Activated CD4-positive, alpha-beta T cell treated with anti-CD3 and anti-CD28 coated beads, Interleukin-2, amount 10 ng/mL, durations not matched to agents 7 days and 5 days (primary cell): ENCODE measurements at places on chromosomes 3 and 15. TPM values are rescaled to one million over a fixed set of nuclear protein-coding genes. Genes with fewer than 3 reads are reported as not detected.

DNA sequence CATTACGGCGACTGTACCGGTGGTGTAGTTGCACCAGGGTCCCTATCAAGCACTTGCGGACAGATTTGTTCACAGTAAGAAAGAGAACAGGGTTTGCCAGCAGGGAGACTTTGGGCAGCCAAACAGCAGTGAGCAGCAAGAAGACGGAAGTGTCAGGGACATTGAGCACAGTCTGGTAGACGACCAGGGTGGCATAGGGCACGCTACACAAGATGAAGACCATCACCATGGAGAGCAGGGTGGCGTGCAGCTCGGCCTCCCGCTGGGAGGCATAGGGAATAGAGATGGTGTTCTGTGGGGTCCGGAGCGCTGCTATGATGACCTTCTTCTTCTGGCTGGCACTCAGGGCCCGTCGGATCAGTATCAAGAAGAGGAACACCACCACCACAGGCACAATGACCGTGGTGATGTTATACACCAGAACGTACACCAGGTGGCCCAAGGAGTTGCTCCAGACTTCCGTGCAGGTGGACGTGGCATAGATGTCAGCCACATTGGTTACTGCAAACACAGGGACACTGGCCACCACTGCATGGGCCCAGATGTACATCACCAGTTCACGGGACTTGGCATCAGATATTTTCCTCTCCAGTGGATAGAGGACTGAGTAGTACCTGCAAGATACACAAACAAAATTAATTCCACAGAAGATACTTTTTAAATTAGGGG is 19.1 kb upstream of the FSIP1 start:
- H3K4me3 ChIP-seq, result no peak overlapping the region
- H3K4me1 ChIP-seq, result no peaks in the 10 kb centered on the region
- no peaks in the 10 kb centered on the region for H3K36me3 ChIP-seq
- H3K27ac ChIP-seq, result no peak overlapping the region
- peak; percentile 15 for DNase-seq

DNA sequence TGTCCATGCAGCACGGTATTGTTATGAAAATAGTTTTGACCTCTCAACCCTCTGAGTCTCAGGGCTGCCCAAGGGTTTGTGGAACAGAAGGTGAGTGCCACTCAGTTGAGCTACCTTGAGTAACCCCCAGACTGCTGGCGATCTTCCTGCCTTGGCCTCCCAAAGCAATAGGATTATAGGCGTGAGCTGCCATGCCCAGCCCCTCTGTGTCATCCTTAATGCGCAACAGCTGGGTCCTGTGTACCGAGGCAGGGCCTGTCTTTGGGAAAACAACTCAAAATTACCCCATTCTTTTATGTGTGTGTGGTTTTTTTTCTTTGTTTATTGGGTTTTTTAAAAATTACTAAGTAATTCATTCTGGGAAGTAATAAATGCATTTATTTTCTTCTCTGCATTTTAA is 78.3 kb upstream of the TPM1 start:
- H3K4me1 ChIP-seq, result no peaks in the 10 kb centered on the region
- no peaks in the 10 kb centered on the region for H3K36me3 ChIP-seq
- H3K4me3 ChIP-seq, result no peak overlapping the region
- no peak overlapping the region for H3K27ac ChIP-seq

DNA sequence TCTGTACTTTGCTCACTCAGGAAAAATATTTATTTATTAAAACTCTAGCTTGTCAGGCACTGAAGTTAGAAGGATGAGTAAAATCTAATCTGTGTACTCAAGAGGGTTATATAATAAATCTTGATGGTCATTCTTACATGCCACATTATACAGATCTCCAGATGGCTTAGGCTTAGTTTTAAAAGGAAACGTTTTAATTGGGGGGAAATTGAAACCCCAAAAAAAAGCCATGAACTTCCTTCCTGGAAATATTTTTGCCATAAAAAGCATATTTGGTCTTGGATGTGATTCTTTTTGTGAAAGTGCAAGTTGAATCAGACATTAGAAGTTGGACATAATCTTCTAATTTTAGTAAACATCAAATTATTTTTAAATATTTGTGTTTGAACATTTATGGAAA is 6.0 kb downstream of the SENP8 start:
- no peak for DNase-seq
- no peak overlapping the region for H3K4me3 ChIP-seq
- H3K36me3 ChIP-seq, result no peaks in the 10 kb centered on the region
- peaks cover 5% of the 10 kb centered on the region for H3K4me1 ChIP-seq
- no peak overlapping the region for H3K27ac ChIP-seq

The MLF1 gene
- 0.87 TPM for total RNA-seq

DNA sequence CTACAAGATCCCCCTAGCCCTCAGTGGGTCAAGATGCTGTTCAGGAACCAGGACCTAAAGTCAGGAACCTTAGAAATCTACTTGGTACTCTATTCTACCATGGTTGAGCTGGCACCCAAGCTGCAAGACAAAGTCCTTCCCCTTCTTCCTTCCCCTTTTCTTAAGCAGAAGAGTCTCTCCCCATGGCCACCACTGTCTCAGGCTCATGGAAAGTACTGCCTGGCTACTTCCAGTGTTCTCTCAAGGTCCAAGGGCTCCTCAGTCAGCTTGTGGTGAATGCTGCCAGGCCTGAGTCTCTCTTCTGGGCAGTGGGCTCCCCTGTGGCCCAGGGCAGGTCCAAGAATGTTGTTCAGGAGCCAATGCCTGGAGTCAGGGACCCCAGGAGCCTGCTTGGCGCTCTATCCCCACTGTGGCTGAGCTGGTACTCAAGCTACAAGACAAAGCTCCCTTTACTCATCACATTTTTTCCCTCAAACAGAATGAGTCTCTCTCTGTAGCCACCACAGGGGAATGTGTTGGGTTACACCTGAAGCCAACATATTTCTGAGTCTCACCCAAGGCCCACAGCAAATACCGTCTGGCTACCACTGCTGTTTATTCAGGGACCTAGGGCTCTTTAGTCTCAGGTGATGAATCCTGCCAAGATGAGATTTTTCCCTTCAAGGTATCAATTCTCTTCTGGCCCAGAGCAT is 18.1 kb upstream of the SLC27A2 start:
- no peak overlapping the region for H3K4me3 ChIP-seq
- H3K36me3 ChIP-seq, result peaks cover 2% of the 10 kb centered on the region

The NANOGP8 gene
- not detected for total RNA-seq

The DNASE1L3 gene
- not detected for total RNA-seq

DNA sequence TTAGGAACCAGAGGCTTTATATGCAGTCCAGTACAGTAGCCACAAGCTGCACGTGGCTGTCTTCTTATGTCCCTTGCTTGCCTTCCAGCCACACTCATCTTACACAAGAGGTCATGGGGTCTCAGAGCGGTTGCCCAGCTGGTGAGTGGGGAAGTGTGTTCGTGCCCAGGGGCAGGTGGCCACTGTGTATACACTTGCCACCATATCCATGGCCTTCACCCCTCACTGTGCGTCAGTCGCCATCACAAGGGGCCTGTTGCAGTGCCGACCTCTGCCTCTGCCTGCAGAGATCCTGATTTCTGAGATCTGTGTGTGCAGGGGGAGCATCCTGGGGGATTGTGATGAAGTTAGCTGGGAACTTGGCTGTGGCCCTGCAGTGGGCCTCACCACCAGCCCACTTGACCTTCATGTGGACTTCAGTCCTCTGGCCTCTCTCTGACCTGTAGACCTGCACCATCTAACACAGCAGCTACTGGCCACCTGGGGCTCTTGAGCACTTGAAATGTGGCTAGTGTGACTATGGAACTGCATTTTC is 43.1 kb upstream of the SACM1L start:
- H3K4me3 ChIP-seq, result no peak overlapping the region
- peaks cover 24% of the 10 kb centered on the region for H3K36me3 ChIP-seq
- no peaks in the 10 kb centered on the region for H3K27me3 ChIP-seq
- H3K4me1 ChIP-seq, result peaks cover 7% of the 10 kb centered on the region

DNA sequence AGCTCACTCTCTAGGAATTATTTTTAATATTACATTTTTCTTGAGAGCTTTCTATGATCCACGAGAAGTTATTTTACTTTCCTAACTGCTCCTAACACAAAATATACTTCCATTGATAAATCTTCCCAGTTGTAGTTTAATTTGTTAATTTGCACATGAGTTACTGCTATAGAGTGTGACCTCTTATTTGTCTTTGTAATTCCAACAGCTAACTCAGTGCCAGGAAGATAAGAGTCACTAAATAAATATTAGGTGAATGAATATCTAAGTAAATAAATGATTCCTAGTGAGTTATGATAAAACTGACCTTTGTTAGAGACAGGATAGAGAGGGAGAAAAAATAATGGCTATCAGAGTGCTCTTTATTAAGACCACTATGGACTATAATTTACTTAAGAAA is 319.9 kb downstream of the NAALADL2 start:
- no peak overlapping the region for H3K27ac ChIP-seq
- no peak overlapping the region for H3K4me3 ChIP-seq
- no peaks in the 10 kb centered on the region for H3K36me3 ChIP-seq
- no peaks in the 10 kb centered on the region for H3K4me1 ChIP-seq

- DNase-seq, result no peak
- H3K36me3 ChIP-seq, result no peaks in the 10 kb centered on the region
- H3K4me1 ChIP-seq, result no peaks in the 10 kb centered on the region
- H3K4me3 ChIP-seq, result no peak overlapping the region
- no peak overlapping the region for H3K27ac ChIP-seq
- no peaks in the 10 kb centered on the region for H3K27me3 ChIP-seq
Observed at GRCh38 chr3:61637088-61638051, 76.0 kb downstream of the PTPRG start.

The DNAJB11 gene
- 57.3 TPM for total RNA-seq

DNA sequence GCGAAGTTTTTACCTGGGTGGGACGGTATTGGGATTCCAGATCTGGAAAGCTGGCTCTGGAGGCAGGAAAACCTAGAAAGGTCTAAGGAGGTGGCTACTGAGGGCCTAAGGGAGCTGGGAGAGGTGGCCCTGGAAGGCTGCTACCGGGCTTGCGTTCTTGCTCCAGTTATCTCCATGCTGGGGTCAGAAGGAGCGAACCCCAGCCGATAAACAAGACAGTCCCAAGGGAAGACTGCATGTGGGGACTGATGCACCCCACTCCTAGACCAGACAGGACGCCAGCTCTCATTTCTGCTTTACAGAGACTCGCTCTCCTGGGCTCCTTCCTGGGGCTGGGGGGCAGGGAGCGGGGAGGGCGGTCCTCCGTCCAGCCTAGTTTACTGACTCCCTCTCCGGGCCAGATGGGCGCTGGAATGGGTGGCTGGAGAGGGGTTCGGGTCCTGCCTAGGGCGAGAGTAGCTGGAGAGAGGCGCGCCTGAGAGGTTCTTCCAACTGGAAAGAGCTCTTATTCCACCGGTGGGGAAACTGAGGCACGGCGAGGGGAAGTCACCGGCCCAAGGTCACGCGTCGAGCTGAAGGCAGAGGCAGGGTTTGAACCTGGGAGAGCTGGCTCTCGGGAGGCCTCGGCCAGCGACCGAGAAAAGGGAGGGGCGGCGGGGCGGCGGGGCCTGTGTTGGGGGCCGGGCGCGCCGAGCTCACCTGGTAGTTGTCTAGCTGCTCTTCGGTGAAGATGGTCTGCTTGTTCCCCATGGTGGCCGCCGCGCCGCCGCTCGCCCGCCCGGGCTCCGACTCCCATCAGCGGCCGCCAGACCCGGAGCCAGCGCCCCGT is 565 bp downstream of the CIB2 start:
- H3K27me3 ChIP-seq, result no peaks in the 10 kb centered on the region
- no peak for DNase-seq
- H3K27ac ChIP-seq, result peak overlapping the region; percentile 66
- peak overlapping the region; percentile 71 for H3K4me3 ChIP-seq
- H3K36me3 ChIP-seq, result no peaks in the 10 kb centered on the region

DNA sequence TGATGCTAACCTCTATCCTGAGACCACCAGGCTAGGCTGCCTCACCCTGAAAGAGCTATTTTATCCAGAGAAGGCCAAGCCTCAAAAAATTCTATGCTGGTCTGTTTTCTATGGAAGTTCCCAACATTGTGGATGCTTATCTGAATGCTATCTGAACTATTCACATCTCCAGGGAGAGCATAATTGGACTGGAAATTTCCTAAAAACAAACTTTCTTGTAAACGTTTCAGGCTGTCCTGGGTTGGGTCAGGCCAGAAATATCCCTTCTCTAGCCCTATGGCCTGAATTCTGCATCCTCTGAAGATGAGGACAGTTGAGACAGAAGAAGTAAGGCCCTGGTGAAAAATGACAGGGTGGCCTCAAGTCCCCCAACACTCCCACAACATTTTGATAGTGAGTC is 706.4 kb upstream of the NR2F2 start:
- no peak for DNase-seq
- H3K4me1 ChIP-seq, result peaks cover 11% of the 10 kb centered on the region

The HRG gene
- not detected for total RNA-seq

DNA sequence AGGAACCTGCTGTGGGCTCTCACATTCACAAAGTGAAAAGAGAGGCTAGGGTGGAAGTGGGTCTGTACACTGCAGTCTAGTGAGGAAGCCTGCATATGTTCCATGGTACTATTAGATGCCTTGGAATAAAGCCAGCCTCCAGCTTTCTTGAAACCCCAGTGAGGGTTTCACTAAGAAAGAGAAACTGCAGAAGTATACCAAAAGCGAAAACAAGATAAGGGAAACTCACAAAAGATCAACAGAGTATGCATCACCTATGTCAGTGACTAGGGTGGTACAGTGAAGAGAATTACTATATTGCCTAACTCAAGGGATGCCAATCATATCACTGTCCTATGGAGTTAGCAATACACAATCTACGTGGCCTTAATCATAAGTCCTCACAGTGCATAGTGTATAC is 212.5 kb upstream of the GADL1 start:
- H3K4me3 ChIP-seq, result no peak overlapping the region
- no peaks in the 10 kb centered on the region for H3K27me3 ChIP-seq
- no peak for DNase-seq
- no peak overlapping the region for H3K27ac ChIP-seq
- peaks cover 17% of the 10 kb centered on the region for H3K4me1 ChIP-seq
- H3K36me3 ChIP-seq, result peaks cover 3% of the 10 kb centered on the region

DNA sequence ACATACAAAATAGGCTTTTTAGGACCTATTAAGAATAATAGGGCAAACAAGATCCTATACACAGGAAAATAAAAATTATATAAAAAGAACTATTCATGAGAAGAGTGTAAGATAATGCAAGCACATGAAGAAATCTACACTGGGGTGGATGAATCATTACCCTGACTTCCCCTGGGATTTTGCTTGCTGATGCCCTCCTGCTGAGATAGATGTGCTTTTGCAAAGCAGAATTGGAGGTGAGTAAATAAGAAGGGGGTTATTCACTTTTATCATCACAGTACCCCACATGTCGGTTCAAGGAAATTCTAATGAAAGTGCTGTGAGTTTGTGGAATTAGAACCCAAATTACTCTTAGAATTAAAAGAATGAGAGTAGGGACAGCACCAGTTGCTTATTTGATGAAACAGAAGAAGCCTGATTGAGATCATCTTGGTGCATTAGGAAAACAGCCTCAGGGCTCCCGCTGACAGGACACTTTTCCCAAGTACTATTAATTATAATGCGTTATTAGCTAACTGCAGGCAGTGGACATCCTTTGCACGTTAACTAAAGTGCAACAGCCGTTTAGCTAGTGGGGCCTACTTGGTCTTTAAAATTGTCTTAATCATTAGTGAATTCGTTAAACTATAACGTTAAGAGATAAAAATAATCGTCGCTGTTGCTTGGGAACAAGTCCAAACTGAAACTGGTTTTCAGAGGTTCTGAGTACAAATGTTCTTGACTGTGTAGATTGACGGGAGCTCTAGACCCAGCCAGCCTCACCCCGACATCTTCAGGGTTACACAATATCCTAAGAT is 48.4 kb downstream of the SLC2A2 start:
- no peaks in the 10 kb centered on the region for H3K4me1 ChIP-seq
- no peaks in the 10 kb centered on the region for H3K36me3 ChIP-seq
- no peak overlapping the region for H3K4me3 ChIP-seq
- H3K27ac ChIP-seq, result no peak overlapping the region
- peaks cover 8% of the 10 kb centered on the region for H3K27me3 ChIP-seq

- H3K4me1 ChIP-seq, result peaks cover 66% of the 10 kb centered on the region
- no peak overlapping the region for H3K4me3 ChIP-seq
- H3K36me3 ChIP-seq, result peaks cover 67% of the 10 kb centered on the region
- H3K27me3 ChIP-seq, result no peaks in the 10 kb centered on the region
- no peak for DNase-seq
Observed at GRCh38 chr3:15297608-15298350, 34.6 kb downstream of the SH3BP5 start.

The SKOR1 gene
- 0.30 TPM for total RNA-seq
